ENCODE measurements at places on chromosomes 6 and 20.

- DNase-seq = no peak
These were observed 74.6 kb upstream of the SLC22A23 start for GRCh38 chr6:3531481-3531880.

DNA sequence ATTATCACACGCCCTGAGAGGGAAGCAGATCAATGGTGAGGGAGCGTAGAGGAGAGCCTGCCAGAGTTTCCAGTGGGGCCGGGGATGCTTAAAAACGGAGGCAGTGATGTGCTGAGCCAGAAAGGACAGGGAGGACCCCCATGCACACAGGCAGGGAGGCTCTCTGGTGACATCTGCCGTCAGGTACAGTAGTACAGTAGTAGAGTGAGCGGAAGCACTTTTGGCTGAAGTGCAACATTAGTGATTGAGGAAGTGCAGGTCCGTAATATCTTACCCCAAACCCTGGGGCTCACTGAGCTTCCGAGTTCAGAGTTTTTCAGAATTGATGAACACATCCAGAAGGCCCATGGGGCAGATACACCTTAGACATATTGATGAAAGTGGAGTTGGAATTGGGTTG lies 42.1 kb downstream of the GFRA4 start:
- DNase-seq = no peak

- DNase-seq = peak; percentile 82
These were observed 9.7 kb upstream of the ZSCAN9 start for GRCh38 chr6:28215425-28215824.

GRCh38 chr6:3504354-3504753 lies 47.5 kb upstream of the SLC22A23 start:
- no peak for DNase-seq

- no peak for DNase-seq
These were observed 45.4 kb upstream of the SNRPB2 start for GRCh38 chr20:16684416-16684815.

GRCh38 chr6:18503593-18504231 lies 116.6 kb downstream of the RNF144B start:
- peak; percentile 70 for DNase-seq

GRCh38 chr6:77030929-77031674 lies 432.2 kb downstream of the HTR1B start:
- no peak for DNase-seq

GRCh38 chr6:33744001-33744848 lies 2.5 kb downstream of the IP6K3 start:
- peak; percentile 83 for DNase-seq

DNA sequence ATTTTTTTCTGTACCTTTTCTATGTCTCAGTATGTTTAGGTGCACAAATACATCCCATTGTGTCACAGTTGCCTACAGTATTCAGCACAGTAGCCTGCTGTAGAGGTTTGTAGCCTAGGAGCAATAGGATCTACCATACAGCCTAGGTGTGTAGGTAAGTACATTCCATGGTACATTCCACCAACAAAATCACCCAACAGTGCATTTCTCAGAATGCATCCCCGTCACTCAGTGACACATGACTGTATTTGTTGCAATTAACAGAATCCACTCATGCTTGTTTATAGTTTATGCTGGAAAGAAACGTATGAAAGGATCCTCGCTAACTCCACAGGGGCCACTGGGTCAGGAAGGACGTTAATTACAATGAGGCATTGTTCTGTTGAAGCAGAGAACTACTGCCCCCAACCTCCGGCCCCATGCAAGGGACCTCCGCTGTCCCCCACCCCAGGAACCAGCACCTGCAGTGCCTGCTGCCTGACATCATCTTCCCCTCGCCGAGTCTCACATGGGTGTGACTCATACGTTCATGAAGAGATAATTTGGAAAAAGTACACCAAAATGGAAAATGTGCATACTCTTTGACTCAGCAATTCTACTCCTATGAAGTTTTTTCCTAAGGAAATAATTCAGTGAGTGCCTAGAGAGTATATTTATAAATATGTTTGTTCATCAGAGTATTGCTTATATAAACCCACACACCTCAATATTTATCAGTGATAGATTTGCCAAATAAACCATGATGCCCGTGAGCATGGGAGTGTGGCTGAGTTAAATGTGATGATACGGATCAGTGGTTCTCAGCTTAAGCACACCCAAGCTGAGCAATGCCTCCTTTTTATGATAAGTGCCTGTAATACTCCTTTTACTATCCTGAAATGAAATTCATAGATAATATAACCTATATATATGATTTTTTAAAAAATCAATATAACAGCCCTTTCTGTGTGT lies 156.4 kb upstream of the ECI2 start:
- DNase-seq = no peak

- DNase-seq = peak; percentile 8
These were observed 69.1 kb downstream of the PPP1R14C start for GRCh38 chr6:150211700-150212511.

GRCh38 chr20:58236612-58237317 lies 8.3 kb upstream of the ANKRD60 start:
- DNase-seq = peak; percentile 84

DNA sequence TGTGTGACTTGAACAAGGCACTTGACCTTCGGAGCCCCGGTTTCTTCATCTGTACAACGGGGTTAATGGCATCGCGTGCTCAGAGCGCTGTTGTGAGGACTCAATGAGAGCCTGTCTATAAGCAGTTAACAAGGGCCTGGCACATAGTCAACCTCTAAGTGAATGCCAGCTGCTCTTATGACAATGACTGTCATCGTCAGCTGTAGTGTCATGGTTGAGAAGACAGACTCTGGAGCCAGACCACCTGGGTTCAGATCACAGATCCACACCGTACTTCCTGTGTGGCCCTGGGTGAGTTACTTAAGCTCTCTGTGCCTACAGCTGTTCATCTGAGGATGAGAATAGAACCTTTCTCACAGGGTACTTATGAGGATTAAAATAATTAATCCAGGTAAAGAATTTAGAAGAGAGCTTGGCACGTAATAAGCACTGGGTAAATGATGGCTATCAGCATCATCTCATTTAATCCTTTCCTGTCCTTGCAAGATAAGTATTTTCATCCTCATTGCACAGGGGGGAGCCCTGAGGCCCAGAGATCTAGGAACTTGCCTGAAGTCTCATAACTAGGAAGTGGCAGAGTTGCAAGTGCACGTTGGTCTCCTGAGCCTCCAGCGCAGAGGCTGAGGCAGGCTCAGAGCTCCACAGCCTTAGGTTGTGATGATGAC lies 105.3 kb downstream of the EYA2 start:
- DNase-seq = peak; percentile 13

- no peak for DNase-seq
These were observed 320.6 kb downstream of the QKI start for GRCh38 chr6:163735076-163735475.

- no peak for DNase-seq
These were observed 425.0 kb downstream of the COL12A1 start for GRCh38 chr6:74780831-74781230.

- DNase-seq = no peak
These were observed 334.1 kb upstream of the CITED2 start for GRCh38 chr6:139708337-139709199.

DNA sequence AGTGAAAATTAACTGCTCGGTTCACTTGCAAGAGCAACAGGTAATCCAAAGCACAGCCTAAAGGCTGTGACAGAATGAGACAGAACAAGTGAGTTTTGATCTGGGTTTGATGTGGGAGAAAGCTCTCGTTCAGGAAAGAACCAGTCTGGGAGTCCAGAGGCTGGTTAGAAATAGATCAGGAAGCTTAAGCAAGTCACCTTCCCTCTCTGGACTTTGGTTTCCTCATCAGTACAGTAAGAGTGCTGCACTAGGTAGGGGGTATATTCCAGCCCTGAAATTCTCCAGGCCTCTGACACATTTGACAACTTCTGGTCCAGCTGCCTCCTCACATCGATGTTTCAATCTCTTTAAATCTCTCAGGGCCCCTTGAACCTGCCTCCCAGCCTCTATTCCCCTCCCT lies 33.7 kb upstream of the MDGA1 start:
- no peak for DNase-seq

DNA sequence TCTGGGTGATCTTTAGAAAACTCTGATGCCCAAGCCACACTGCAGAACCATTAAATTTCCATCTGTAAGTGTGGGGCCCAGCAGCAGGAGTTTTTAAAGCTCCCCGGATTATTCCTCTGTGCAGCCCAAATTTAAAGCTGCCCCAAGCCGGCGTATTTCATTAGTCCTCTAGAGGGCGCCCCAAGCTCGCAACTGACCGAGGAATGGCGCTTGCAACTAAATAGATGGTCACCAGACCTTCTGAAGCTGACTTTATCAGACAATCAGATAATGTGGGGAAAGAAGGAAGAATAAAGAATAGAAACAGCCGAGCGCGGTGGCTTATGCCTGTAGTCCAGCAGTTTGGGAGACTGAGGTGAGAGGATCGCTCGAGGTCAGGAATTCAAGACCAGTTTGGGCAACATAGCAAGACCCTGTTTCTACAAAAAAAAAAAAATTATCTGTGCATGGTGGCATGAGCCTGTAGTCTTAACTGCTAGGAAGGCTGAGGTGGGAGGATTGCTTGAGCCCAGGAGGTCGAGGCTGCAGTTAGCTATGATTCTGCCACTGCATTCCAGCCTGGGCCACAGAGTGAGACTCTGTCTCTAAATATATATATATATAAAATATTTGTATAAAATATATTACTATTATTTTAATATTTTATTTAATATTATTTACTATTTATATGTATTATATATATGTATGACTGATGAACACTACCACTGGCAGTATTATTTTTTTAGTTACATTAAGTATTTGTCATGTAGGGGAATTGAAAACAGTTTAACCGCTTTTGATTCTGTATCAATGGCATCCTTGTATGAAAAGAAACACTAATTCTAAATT lies 56.0 kb downstream of the OTOR start:
- peak; percentile 67 for DNase-seq

DNA sequence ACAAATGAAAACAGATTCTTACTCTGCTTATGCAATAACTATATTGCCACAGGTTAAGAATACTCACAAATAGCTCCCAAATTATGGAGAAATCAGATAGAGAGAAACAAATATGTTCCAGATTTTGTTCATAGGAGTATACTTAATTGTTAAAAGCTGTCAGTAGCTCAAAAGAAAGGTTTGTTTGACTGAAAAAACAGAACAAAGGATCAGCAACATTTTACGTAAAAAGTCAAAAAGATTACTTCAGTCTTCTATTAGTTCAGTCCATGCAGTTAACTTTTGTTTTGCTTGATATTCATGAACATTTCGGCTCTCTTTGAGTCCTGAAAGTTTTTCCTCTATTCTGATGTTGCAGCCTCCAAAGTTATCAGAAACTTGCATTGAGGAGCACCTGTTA lies 13.4 kb upstream of the NANP start:
- no peak for DNase-seq

GRCh38 chr20:48621376-48622078 lies 206.3 kb downstream of the PREX1 start:
- peak; percentile 45 for DNase-seq

GRCh38 chr6:18962361-18962905 lies 575.3 kb downstream of the RNF144B start:
- no peak for DNase-seq

GRCh38 chr6:45036103-45036502 lies 292.0 kb upstream of the RUNX2 start:
- no peak for DNase-seq

DNA sequence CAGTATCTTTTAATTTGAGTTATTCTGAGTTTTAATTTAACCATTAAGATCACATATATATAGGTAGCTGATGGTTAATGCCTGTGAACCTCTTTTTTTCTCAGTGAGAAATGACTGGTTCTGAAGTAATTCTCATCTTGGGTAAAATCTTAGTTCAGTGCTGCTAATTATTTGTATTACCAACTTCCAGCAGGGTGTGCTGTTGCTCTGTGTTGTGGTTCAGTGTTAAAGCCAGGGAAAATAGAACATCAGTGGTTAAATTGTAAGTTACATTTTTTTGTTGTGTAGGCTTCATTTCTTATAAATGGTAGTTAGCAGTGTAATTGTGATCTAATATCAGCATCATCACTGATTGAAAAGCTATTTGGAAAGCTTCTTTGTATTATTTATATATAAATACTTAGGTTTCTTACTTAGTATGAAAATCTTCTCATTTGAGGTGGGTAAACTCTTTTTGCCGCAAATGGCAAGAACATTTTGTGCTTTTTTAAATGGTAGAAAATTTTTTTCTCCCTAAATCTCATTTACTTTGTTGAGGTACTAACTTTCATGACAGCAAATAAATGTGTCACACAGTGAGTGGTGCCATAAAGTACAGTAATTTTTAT lies 43.7 kb downstream of the CDC5L start:
- DNase-seq = peak; percentile 69

- no peak for DNase-seq
These were observed 28.4 kb downstream of the GPLD1 start for GRCh38 chr6:24460966-24461365.

DNA sequence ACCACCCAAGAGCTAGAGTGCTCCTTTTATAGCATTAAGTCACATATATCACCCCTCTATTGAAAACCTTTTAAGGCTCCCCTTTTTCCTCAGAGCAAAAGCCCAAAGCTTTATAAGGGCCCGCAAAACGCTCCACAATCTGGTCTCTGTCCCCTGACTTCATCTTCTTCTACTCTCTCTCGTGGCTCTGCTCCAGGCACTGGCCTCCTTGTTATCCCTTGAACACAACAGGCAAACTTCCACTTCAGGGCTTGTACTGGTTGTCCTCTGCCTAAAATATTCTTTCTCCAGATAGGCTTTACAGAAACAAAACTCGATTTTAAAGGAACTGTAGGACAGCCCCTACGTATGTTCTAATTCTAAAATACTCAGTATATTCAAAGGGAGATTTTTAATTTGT lies 44.0 kb upstream of the SPDEF start:
- no peak for DNase-seq

DNA sequence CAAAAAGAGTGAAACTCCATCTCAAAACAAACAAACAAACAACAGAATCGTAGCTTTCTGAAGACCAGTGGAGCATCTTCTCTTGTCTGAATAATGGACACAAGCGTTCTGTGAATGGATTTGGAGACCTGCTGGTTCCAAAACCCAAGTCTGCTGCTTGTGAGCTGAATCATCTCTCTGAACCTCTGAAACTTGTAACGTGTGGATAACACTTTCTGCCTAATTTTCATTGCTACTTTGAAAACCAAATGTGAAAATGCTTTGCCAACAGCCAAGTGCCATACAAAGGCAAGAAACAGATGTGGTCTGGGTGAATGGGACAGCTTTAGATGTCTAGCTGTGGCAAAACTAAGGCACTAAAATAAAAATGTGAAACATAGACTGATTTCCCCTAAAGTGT lies 44.3 kb downstream of the PHACTR1 start:
- no peak for DNase-seq
